ENCODE measurements at places on chromosomes 16 and 17.

DNA sequence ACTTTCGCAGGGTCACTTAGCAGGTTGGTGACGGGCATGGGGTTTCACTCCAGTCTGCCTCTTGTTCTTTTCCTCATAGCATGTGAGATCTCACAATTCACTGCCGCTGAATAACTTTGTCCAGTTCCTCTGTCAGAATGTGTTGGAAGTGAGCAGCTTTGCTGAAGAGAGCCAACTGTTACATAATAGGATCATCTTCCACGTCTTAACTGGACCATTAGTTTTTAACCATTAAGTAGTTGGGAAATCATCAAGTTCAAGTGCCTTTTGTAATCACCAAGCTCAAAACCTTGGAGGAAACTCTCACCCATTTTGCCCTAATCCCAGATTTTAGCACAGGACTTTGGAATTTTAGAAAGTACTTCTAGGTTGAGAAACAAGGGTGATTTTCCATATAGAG lies 290.6 kb downstream of the WWOX start:
- no peak for DNase-seq

GRCh38 chr16:55444754-55445485 lies 34.1 kb upstream of the MMP2 start:
- DNase-seq, result no peak

DNA sequence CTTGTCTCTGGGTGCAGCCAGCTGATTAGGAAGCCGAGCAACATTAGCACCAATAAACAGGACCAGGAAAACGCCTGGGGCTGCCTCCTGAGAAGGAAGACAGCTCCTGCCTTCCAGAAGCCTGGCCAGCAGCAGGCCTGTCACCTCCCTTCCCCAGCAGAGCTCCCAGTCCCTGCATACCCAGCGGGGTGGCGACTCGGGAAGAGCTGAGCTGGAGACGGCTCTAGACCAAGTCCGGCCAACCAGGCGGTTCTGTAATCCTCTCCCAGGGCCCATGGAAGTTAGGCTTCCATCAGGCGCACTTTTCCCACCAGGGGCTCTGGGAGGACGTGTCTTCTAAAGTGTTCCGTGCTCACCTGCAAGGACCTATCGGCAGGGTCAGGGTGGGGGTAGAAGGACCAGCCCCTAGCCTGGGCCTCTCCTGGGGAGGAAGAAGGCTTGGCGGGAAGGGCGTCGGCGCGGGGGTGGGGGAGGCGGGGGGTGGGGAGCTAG lies 12.0 kb upstream of the CLUH start:
- DNase-seq, result no peak

DNA sequence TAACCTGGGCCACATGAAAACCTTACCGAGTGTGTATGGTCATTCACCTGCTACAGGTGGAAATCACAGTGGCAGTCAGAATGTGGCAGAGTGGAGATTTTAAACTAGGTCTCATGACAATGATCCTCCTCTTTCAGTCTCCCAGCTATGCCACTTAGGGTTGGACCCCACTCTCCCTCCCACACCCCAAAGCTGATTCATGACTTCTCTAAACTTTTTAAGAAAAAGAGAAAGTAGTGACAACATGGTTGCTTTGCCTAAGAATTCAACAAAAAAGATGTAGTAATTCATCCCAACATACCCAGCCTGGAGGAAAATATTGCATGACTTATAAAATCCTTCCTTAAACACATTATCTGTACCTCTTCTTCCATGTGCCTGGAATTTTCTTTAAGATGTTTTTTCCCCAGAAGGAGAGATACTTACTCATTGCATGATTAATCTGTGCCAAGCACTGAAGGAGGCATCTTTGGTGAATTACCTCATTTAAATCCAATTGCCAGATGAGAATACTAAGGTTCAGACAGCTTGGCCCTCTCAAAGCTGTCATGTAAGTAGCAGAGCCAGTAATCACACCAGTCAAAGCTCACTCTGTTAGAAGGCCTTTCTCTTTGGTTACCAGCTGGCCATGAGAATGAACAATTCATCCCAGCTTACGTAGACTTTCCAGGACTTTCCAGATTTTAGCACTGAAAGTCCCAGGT lies 119.9 kb downstream of the COPRS start:
- peak; percentile 50 for DNase-seq

- DNase-seq, result no peak
These were observed 96.0 kb downstream of the WDR59 start for GRCh38 chr16:74888888-74889287.

DNA sequence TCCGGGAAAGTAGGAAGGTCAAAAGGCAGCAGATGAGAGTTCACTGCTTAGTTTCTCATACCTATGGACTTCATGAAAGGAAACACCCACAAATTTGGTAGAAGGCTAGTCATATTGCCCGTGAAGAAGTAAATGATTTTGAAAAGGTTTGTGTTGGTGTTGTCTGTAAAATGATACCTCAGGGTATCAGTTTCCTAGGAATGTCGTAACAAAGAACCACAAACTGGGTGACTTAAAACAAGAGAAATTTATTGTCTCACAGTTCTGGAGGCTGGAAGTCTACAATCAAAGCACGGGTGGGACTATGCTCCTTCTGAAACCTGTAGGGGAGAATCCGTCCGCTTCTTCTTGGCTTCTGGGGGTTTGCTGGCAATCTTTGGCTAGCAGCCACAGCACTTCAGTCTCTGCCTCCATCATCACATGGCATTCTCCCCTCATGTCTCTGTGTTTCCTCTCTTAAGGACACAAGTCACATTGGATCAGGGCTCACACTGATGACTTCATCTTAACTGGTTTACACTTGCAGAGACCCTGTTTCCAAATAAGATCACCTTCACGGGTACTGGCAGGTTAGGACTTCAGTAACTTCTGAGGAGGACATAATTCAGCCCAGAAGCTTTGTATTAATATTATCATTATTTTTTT lies 2.0 kb upstream of the NAE1 start:
- DNase-seq, result peak; percentile 14

GRCh38 chr16:852451-853185 lies 52.1 kb upstream of the GNG13 start:
- DNase-seq, result no peak

DNA sequence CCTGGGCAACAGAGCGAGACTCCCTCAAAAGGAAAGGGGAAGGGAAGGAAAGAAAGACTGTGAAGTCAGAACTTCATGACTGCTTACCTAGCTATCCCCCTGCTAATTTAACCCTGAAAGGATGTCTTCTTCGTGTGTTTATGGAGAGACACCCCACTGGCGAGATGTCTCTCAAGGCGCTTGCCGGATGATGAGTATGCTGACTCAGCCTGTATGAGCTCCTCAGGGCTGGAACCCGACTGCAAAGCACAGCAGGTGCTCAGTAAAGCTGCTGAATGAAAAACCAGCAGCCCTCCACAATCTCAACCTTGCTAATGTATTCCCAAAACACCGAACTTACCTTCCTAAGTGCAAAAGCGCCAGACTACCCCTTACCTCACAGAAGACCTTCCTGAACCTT lies 2.3 kb downstream of the ANKFY1 start:
- no peak for DNase-seq

DNA sequence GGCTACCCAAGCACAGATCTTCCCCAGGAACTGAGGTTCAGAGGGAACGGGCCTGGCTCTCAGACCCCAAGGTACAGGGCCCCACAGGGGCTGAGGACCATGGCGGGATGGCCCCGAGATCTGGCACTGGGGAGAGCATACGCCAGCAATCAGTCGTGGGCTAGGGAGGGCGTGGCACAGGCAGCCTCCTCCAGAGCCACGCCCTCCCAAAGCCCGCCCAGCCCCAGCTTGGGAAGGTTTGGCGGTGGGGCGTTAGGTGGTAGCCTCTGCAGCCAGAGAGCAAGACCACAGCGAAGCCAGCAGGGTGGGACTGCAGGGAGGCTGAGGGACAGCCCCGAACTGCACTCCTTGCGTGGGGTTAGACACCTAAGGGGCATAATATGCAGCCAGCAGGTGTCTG lies 11.6 kb downstream of the WNT9B start:
- DNase-seq, result no peak

DNA sequence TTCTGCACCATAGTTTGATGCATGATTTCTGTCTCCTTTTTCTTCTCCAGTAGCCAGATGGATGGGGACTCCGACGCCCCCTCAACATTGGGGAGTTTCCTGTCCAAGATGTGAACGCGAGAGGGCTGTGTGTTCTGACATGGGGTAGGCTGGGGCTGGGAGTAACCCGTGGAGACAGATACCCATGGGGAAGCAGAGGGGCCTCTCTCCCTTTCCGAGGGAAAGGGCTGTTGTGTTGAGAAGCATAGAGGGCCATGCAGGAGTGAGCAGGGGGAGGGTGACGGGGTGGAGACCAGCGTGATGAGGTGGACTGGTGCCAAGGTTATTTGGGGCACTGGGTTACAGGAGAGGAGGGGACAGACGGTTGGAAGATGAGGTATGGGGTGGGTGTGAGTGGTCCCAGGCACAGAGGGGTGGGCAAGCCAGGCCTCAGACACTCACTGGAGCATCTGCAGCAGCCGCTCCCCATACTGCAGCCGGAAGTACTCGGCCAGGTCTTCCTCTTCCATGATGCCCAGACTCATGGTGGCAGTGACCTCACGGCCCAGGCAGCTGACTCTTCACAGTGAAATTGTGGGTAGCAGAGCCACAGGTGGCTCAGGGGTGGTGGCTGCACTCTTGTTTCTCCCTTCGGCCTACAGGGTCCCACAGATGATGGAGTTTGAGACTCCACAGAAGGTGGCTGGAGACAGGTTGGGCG lies 400 bp downstream of the CCDC42 start:
- DNase-seq, result no peak

GRCh38 chr16:75207831-75208230 lies 870 bp upstream of the CTRB2 start:
- DNase-seq, result no peak

DNA sequence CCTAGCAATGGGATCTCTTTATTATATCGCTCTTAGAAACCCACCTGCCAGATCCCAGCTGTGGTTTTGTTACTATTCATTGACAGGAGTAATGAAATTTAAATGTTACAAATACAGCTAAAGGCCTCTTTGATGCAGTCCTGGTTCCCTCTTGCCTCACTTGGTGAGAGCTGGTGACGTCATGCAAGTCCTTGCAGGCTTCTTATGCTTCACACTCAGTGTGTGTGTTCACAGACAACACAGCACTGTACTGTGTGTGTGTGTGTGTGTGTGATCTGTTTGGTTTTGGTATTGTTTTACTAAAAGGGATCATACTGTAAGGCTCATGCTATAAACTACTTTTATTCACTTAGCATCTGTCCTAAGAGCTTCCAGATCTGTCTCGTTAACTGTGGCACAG lies 75.0 kb downstream of the USP22 start:
- DNase-seq, result no peak

DNA sequence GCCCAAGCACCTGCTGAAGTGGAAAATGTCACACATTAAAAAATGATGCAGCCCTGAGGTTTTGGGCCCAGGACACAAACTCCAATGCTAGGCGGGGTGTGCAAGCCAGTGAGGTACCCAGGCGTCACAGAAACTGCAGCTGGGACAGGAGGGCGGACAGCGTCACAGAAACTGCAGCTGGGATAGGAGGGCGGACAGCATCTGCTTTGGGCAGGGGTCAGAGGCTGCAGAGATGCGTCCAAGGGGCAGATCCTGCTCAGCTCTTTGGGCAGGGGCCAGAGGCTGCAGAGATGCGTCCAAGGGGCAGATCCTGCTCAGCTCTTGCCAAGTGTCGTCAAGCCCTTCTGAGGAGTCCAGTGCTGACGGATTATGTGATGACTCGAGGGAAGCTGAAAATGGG lies 43.9 kb upstream of the RCVRN start:
- no peak for DNase-seq

GRCh38 chr16:19136549-19137196 lies 22.9 kb downstream of the ITPRIPL2 start:
- no peak for DNase-seq

- DNase-seq, result no peak
These were observed 1.4 kb downstream of the KIAA0753 start for GRCh38 chr17:6639014-6639585.

- DNase-seq, result peak; percentile 18
These were observed 27.1 kb downstream of the GNPTG start for GRCh38 chr16:1378804-1379303.

DNA sequence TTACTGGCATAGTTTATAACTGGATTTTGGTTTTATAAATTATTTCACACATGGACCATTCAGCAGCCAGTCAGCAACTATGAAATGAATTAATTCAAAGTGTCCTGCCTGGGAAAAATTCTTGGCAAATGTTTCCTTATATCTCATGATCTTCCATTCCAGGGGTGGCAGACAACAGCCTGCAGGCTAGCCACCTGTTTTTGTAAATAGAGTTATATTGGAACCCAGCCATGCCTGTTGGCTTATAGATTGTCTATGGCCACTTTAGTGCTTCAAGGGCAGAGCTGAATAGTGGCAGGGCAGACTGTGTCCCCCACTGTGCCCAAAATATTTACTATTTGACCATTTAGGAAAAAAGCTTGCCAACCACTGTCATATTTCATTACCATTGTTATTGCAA lies 613.7 kb downstream of the TMEM114 start:
- DNase-seq, result no peak

GRCh38 chr16:90019543-90020259 lies 445 bp upstream of the DBNDD1 start:
- no peak for DNase-seq

DNA sequence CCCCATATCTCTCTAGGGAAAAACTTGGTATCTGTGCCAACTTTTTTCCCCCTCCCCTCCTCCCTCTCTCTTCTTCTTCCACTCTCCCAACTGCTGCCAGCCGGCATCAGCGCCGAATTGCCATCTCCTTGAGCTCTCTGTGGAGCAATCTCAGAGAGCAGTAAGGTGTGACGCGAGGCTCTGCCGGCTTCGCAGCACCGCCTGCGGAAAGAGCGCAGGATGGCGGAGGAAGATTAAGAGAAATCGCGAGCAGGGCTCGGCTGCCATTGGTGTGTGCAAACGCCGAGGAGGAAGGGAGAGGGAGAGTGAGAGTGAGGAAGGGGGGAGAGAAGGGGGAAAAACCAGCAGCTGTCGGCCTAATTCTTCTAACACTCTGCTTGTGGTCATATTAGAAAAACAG lies 44.2 kb downstream of the NEUROD2 start:
- DNase-seq, result no peak

GRCh38 chr17:55632236-55632635 lies 90.4 kb downstream of the TMEM100 start:
- DNase-seq, result no peak

GRCh38 chr16:12613131-12613991 lies 190.3 kb downstream of the CPPED1 start:
- peak; percentile 53 for DNase-seq

DNA sequence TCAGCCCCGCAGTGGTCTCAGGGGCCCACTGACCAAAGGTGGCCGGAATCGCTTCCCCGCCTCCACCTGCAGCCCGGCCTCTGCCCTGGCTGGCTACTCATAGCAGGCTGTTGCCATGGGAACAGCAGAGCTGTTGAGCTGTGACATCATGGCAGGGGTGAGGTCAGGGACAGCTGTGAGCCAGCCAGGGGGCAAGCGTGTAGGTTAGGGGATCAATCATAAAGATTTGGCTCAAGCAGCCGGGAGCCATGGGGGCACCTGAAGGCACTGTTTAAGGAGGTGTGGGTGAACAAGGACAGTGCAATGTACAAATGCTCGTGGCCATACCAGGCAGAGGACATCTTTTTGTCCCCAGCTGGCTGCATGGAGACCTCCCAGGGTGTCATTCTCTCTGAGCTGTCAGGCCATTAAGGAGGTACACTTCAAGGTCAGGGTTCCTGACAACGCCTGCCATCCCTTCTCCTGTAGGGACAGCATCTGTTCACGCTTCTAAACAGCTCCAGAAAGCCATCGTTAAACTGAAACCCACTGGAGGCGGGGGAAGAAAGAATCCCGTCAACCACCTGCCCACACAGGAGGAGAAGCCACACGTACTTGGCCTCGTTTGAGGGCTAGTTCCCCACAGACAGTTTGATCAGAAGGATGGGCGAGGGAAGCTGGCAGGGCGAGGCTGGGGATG lies at the start of gene CEP295NL:
Gene CEP295NL, minus strand, starts transcription at position 101 of the 679 bp plus-strand sequence. CDS start 1,373 bp downstream, outside the sequence.
- DNase-seq, result no peak
